ENCODE measurements at places on chromosomes 2 and 18. TPM values are rescaled to one million over a fixed set of nuclear protein-coding genes. Genes with fewer than 3 reads are reported as not detected.

The MSTN gene
- not detected for total RNA-seq

The NOSTRIN gene
- total RNA-seq: not detected

The SAG gene
- total RNA-seq: not detected

The ERFE gene
- 12.2 TPM for total RNA-seq

The SLC5A6 gene
- total RNA-seq: 40.0 TPM

The PAIP2B gene
- 15.6 TPM for total RNA-seq

The IL37 gene
- total RNA-seq: not detected

The TMEM169 gene
- total RNA-seq: 166 TPM

GRCh38 chr2:233801357-233802131 is 23.4 kb downstream of the MROH2A start:
- no peak for DNase-seq

DNA sequence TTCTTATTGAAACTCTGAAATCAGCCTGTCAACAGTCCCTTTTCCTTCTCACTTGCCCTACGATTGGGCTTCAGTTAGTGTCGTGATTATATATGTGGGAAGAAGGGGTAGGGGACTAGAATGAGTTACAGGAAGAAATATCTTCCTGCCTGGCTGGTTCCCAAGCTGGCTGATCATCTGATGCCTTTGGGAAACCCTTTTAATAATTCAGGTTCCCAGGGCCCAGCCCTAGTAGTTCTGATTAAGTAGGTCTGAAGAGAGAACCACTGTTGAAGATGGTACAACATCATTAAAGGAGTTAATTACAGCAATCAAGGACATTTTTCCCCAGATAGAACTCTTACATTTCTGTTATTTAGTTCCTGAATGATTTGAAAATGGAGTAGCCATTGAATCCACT is 110.1 kb upstream of the EML6 start:
- no peak for DNase-seq

GRCh38 chr2:236338495-236339184 is 74.4 kb upstream of the ASB18 start:
- peak; percentile 46 for DNase-seq

DNA sequence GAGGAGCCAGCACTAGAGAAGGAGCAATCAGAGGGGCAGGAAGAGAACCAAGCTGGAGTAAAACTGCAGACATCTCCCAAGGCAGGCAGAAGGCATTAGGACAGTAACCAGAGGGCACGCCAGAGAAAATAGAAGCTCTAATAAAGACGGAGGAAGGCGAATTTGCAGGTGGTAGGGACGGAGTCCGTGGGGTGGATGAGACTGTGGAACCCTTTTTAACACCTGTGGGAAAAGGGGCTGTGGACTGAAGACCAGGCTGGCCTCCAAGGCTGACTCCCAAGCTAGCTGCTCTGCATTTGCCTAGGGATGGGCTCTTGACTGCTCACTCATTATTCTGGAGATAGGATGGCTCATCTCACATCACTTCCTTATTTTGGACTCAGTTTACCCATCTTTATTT is 49.5 kb downstream of the SLC4A1AP start:
- no peak for DNase-seq

DNA sequence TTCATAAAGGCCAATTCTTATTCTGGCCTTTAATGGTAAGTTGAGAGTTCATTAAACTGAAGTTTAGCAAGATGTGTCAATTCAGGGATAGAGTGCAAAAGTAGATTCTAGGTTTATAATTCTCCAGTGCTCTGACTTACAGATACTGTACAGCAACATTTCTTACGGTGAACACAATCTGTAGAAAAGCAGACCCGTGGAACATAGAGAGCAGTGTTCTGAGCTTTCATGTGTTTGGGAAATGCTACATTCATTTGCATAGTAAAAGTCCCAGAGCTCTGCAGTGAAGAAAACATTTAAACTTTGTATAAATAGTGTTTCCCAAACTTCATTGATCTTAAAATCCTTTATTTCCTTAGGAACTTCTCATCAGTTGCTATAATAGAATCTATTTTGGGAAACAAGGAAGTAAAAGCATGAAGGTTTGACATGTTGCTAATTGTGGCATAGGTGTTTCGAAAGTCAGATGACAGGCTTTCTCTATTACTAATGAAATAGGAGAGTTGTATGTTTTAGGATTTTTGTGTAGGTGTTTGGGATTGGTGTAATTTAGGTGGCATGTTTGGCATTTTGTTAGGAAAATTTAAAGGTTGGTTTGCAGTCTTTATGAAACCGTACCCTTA is 138.2 kb downstream of the ASXL3 start:
- no peak for DNase-seq

GRCh38 chr18:1652018-1652417 is 747.3 kb downstream of the ADCYAP1 start:
- DNase-seq: no peak

DNA sequence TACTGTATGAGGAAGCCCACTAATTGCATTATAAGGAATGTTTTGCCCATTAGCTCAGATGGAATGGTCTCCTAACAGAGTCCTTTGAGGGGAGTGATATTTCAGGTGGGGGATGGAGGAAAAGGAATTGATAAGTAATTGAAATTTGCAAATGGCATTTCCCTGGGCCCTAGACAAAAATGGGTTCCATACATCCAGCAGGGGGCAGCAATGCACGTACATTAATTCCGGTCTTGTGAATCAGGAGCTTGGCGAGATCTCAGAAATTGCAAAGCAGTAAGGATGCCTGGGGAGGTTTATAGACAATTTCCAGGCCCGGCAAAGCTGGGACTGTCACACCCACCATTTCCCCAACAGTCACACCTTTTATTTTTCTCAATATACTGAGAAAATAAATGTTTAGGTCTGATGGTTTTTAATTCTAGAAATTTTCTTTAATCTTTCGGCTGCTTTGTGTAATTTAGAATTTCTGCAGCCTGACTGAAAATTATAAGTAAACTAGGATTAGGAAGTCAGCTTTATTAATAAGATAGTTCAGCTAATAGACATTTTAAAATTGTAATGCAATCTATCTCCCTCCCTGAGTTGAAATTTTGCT is 122.8 kb downstream of the LYPD1 start:
- peak; percentile 82 for DNase-seq

DNA sequence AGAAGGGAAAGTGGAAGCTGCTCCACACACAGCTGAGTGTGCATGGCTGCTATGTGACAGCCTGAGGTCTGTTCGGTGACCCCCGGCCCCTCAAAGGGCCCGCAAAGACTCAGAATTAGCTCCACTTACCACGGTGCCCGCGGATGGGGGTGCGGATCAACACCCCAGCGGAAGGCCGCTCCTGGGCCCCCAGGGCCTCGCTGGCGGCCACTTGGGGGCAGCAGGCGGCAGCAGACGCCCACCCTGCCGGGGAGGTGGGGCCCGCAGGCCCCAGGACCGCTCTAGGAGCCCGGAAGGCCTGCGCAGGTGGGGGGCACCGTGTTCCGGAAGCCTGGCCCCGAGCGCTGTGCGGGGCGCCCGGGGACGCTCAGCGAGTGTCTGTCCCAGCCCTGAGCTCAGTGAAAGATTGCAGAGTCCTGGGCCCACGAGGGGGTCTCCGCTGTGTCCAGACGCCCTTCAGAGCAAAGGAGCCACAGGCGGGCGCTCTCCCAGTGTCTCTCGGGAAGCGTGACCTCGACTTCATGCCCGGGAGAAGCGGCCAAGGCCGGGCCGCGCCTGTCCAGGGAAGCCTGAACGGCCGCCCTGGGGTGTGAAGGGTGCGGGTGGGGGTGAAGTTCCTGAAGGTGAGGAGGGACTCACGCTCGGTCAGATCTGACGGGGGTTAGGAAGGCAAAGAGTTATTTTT is 118.7 kb downstream of the VAPA start:
- no peak for DNase-seq

- no peak for DNase-seq
These were observed 178.2 kb downstream of the ANAPC1 start for GRCh38 chr2:111705711-111706336.

GRCh38 chr2:70615222-70615621 is 61.6 kb upstream of the TGFA start:
- DNase-seq: no peak

GRCh38 chr18:63903851-63904570 is 3.7 kb upstream of the SERPINB10 start:
- no peak for DNase-seq

- DNase-seq: no peak
These were observed 19.7 kb upstream of the TMEM17 start for GRCh38 chr2:62525549-62526269.

DNA sequence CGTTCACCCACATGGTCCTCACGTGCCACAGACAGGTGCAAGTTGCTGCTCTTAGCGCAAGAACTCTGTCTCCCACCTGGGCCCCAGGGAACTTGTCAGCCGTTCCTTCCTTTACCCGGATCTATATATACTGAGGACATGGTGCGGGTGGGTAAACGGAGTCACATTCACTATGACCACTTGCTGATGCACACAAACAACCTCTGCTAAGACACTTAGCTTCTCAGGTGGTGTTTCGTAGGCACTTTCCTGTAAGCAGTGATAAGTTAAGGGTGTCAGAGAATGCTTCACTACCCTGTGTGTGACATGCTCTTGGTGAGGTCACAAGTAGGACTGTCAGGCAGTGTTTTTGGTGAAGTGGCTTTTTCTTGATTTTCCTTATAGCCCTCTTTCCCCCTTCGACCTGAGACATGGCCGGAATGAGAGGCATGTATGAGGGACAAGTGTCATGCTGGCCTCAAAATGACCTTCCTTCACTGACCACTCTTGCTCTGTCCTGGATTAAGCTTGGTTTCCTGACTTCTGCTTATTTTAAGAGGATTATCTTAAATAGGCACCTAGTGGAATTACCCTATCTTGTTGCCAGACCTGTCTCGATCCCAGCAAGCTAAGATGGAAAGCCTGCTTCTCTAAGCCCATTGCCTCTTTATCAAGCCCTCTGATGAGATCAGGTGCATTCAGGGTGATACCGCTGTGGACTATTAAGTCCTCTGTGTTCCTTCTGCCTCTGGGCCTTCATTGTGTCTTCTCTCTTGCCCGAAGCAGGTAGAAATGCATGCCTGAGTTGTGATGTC is 97.1 kb upstream of the CELF4 start:
- no peak for DNase-seq

DNA sequence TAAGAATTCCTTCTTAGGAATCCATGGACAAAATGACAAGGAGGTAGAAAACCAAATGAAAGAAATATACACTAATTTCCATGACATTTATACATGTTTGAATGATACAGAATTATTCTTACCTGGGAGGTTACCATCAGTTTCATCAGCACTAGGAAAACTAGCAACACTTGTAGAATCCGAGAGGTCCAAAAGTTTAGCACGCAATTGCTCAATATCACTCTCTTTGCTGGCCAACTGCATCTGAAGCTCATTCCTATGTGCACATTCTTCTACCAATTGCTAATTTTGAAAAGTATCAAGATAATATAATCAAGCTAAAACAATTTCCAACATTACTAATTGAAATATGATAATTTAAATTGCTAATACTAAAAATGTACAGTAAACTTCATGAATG is 144.8 kb downstream of the ROCK1 start:
- DNase-seq: no peak

- DNase-seq: no peak
These were observed 266.7 kb downstream of the ATAD2B start for GRCh38 chr2:23660237-23660636.

DNA sequence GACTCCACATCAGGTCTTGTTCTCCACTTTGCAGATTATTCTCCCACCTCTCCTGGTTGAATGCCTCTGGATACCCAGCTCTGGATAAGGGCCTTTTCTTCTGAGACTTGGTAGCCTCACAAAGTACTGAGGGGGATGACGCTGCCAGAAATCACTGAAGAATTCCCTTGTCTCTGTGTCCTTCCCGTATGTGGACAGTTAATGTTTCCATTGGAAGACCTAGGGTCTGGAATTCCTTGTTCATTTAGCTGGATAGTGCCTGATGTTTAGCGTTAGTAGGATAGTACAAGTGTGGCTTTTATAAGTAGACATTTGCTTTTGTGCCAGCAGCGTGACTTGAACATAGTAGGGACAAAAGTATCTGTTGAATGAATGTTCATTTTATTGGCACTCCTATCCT is 76.9 kb downstream of the CLHC1 start:
- no peak for DNase-seq

DNA sequence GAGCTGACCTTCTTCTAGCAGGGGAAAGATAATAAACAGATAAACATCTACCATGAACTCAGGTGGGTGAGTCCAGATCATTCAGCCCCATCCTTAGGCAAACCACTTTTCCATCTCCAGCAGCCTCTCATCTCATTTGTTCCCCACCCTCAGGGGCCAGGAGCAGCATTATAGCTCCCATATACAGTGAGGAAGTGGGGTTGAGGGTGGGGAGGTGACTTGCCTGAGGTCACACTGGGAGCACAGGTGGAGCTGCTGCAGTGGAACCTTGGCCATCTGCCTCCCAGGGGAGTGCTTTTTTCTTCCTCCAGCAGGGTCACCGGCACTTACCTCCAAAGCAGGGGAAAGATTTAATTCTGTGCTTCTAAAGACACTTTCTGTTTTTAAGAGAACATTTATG is 212.5 kb upstream of the SMAD2 start:
- no peak for DNase-seq

GRCh38 chr18:54279477-54280219 is 10.3 kb downstream of the POLI start:
- DNase-seq: no peak

GRCh38 chr2:215573496-215573895 is 137.6 kb upstream of the FN1 start:
- DNase-seq: no peak

- DNase-seq: no peak
These were observed 107.8 kb downstream of the C18orf54 start for GRCh38 chr18:54465502-54465901.

- no peak for DNase-seq
These were observed 220.6 kb downstream of the SLC4A10 start for GRCh38 chr2:161844822-161845221.

GRCh38 chr2:178449700-178450523 is 1.1 kb downstream of the PRKRA start:
- no peak for DNase-seq

Data from glutamatergic neuron (in vitro differentiated cells).